ENCODE measurements at places on chromosomes 2 and 18. TPM values are rescaled to one million over a fixed set of nuclear protein-coding genes. Genes with fewer than 3 reads are reported as not detected.

SULT1C4 gene
- 76.7 TPM for total RNA-seq

CAVIN2 gene
- 571 TPM for total RNA-seq

PGAP1 gene
- 4.8 TPM for total RNA-seq

C1GALT1C1L gene
- total RNA-seq: 0.17 TPM

LCLAT1 gene
- 15.4 TPM for total RNA-seq

CD28 gene
- total RNA-seq: 0.05 TPM

UGT1A8 gene
- not detected for total RNA-seq

PIEZO2 gene
- total RNA-seq: 342 TPM

MAT2A gene
- total RNA-seq: 89.6 TPM

CDH2 gene
- total RNA-seq: 1.8 TPM

HAAO gene
- total RNA-seq: not detected

SNX17 gene
- 158 TPM for total RNA-seq

HOXD10 gene
- total RNA-seq: 15.2 TPM

LCT gene
- under 0.01 TPM for total RNA-seq

SLC4A5 gene
- total RNA-seq: not detected

APLF gene
- 3.2 TPM for total RNA-seq

OTOS gene
- total RNA-seq: not detected

ADCYAP1 gene
- not detected for total RNA-seq

AP1S3 gene
- 4.4 TPM for total RNA-seq

UGT1A4 gene
- not detected for total RNA-seq

RAB6C gene
- total RNA-seq: not detected

CD8B2 gene
- total RNA-seq: not detected

SEH1L gene
- total RNA-seq: 63.0 TPM

NBEAL1 gene
- total RNA-seq: 37.2 TPM

SYT4 gene
- not detected for total RNA-seq

OSR1 gene
- total RNA-seq: 0.17 TPM

CABYR gene
- total RNA-seq: 3.1 TPM

TMEM178A gene
- total RNA-seq: not detected

HNMT gene
- 1.4 TPM for total RNA-seq

COA5 gene
- 23.7 TPM for total RNA-seq

MRPS9 gene
- total RNA-seq: 35.1 TPM

NOP58 gene
- total RNA-seq: 61.6 TPM

CXCR1 gene
- total RNA-seq: not detected

GDF7 gene
- total RNA-seq: 28.1 TPM

TSPYL6 gene
- total RNA-seq: not detected

EPG5 gene
- 19.2 TPM for total RNA-seq

ITPRID2 gene
- total RNA-seq: 191 TPM

NDC80 gene
- total RNA-seq: 9.0 TPM

ANKAR gene
- total RNA-seq: 6.8 TPM

SUCLG1 gene
- total RNA-seq: 41.0 TPM

LIPG gene
- total RNA-seq: 1.9 TPM

NXPH2 gene
- total RNA-seq: not detected

IL36A gene
- not detected for total RNA-seq

POLR1B gene
- 22.0 TPM for total RNA-seq

MARCHF4 gene
- total RNA-seq: 1.5 TPM

RNMT gene
- total RNA-seq: 36.6 TPM

TCF23 gene
- total RNA-seq: not detected

NAPG gene
- 43.6 TPM for total RNA-seq
